ENCODE measurements at places on chromosomes 11 and 22.

GRCh38 chr11:106131998-106132397, 54.5 kb downstream of the AASDHPPT start:
- DNase-seq = no peak

DNA sequence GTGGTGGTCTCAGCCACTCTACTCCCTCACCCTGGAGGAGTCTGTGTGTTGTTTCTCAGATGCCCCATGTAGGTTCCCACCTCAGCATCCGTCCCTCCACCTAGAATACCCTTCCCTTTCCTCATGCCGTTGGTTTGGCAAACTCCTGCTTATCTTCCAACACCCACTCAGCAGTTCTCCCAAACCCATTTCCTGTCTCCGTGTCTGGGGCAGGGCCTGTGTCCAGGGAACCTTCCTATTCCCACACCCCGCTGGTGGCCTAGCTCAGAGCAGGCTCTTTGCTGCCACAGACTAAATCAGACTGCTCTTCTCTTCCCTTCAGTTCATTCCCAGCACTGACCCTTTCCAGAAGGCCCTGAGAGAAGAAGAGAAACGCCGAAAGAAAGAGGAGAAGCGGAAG, 7.5 kb upstream of the SREBF2 start:
- DNase-seq = no peak

DNA sequence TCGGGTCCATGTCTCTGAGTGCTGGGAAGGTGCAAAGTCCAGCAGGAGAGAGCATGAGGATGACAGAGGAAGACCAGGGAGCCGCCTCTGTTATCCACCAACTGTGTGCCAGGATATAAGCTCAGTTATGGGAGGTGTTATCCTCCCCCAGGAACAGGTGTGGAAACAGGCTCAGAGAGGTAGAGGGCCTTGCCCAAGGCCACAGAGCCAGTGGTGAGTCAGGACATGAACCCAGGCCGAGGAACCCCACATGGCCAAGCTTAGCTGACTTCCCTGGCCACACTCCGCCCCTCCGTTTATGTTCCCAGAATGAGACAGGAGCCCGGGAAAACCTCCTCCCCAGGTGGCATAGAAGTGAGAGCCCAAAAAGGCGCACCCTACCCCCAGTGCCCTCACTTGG, 50.3 kb downstream of the ISX start:
- DNase-seq = no peak

- DNase-seq = no peak
Measured at GRCh38 chr11:10461276-10461790, 6.3 kb downstream of the AMPD3 start.

DNA sequence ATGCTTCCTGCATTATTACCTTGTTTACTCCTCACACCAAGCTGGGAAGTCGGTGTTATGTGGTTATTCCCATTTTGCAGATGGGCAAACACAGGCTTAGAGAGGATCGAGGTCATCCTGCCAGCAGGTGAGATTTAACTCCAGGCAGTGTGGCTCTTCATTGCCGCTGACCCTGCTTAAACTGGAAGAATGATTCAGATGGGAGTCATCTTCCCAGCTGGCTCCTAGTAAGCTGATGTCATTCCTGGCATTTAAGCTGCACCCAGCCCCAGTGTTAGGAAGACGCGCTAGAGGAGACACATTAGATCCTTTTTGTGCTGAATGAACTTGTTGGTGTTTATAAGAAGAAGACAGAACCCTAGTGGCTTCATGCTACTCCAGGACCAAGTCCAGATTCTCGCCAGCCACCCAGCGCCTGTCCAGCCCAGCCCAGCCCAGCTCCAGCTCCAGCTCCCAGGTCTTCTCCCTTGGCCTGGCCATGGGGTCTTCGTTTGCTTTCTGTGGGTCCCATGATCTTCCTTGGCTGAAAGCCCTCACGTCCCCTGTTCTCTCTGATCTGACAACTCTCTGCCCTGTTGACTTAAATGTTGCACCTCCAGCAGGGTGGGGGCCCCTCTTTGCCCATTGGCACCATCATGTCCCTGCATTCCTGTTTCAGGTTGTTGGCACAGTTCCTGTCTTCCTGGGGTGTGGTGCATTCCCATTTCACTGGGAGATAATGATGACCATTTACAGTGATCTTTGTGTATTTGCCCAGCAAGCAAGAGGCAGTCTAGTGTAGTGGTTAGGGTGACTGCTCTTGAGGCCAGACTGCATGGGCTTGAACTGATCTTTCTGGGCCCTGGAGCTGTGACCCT, 13.6 kb downstream of the PARVB start:
- DNase-seq = no peak

DNA sequence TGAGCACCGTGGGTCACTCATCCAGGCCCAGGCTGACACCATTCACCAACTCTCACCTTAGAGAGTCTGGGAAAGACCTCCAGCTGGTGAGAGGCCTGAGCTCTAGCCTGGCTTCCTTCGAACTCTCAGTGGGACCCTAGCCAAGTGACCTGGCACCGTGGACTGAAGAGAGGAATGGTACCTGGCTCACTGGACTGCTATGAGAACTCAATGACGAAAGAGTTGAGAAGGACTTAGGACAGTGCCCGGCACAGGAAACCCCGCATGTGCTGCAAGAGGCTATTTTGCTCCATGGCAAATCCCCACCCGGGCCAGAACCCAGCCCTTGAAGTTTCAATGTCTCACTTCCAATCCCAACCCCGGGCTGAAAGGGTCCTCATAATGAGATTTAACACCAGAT, 605 bp upstream of the RAPSN start:
- no peak for DNase-seq

GRCh38 chr11:797296-798092, 587 bp downstream of the SLC25A22 start:
- DNase-seq = peak; percentile 78

GRCh38 chr11:119318240-119319135, 1.6 kb upstream of the MCAM start:
- no peak for DNase-seq

- DNase-seq = no peak
Measured at GRCh38 chr11:15724601-15725000, 609.9 kb downstream of the INSC start.

GRCh38 chr22:21937821-21938070, 14.9 kb downstream of the PPM1F start:
- no peak for DNase-seq

DNA sequence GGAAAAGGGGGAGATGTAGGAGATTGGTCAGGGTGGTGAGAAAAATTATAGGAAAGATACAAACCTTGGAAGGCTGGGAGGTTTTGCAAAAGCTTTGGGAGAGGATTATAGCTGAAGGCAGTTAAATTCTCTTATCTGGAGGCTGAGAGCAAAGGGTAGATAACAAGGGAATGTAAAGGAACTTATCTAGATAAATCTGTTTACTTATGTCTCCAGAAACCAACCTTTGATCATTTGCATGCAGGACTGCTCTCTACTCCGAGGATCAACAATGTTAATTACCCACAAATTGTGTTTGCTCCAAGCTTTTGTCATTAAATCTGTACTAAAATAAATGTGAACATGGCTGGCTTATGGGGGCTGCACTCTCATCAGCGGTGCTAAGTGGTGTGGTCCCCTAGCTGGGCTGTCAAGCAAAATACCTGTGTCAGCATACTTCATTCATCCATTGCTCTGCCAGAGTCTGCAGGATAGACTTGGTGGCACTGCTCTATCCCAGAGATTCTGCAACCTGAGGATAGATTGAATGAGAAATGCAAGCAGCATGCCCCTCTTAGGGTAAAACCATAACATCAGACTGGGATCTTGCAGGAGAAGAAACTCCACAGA, 1599.2 kb upstream of the TENM4 start:
- DNase-seq = no peak
